Cardiac atrium fibroblast (primary cell): ENCODE measurements at places on chromosomes 16 and 17. TPM values are rescaled to one million over a fixed set of nuclear protein-coding genes. Genes with fewer than 3 reads are reported as not detected.

ZFHX3 gene
- 4.7 and 7.0 TPM in 2 replicates for total RNA-seq

ZPBP2 gene
- total RNA-seq, result not detected in 2 replicates

KRTAP17-1 gene
- not detected in 2 replicates for total RNA-seq

FA2H gene
- not detected in 2 replicates for total RNA-seq

GUCY2D gene
- not detected in 2 replicates for total RNA-seq

TNFSF12 gene
- total RNA-seq, result 39.2 and 40.1 TPM in 2 replicates

GPR139 gene
- not detected in 2 replicates for total RNA-seq

SPNS3 gene
- total RNA-seq, result not detected in 2 replicates

STRADA gene
- total RNA-seq, result 15.9 and 20.9 TPM in 2 replicates

SSTR5 gene
- total RNA-seq, result 1.4 TPM in 1 of 2 replicates, not detected in the other

NPIPB6 gene
- 0.18 and 0.81 TPM in 2 replicates for total RNA-seq

HES7 gene
- not detected in 2 replicates for total RNA-seq

PTGES3L gene
- total RNA-seq, result not detected in 2 replicates

CBX2 gene
- total RNA-seq, result 0.97 and 1.4 TPM in 2 replicates

CCR7 gene
- total RNA-seq, result not detected in 2 replicates

CASKIN1 gene
- total RNA-seq, result under 0.01 and 0.54 TPM in 2 replicates

P2RX1 gene
- total RNA-seq, result 0.49 and 0.90 TPM in 2 replicates

SPHK1 gene
- 46.9 and 52.3 TPM in 2 replicates for total RNA-seq
